ENCODE measurements at places on chromosomes 6 and 20.

DNA sequence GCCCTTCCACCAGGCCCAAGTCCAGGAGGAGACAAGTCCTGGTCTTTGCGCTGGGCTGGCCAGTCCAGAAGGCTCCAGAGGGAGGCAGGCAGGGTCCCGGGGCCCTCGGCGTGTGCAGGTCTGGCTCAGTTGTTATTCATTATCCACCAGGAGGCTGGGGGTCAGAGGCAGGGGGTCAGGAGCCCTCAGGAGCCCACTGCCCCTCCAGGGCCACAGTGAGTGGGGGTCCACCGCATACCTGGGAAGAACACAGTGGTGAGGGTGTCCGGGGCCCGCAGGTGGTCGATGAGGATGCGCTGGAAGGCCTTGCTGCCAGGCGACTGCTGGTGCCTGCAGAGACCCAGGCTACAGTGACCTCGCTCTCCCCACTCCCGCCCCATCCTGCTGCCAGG is 4.4 kb upstream of the C20orf144 start:
- no peak for DNase-seq

DNA sequence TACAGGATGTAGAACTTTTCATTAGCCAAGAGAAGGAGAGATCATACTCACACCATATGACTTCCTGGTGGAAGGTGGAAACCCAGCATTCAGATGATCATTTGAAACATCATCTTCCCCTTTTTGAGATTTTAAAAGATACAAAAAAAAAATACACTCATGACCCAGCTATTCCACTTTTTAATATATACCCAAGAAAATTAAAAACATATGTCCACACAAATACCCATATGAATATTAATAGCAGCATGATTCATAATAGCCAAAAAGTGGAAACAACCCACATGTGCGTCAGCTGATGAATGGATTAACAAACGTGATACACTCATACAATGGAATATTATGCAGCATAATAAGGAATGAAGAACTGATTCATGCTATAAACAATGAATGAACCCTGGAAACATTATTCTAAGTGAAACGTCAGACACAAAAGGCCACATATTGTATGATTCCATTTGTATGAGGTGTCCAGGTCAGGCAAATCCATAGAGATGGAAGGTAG is 130.0 kb upstream of the SGK1 start:
- DNase-seq, result no peak

- peak; percentile 47 for DNase-seq
These were observed 33.2 kb downstream of the PHACTR1 start for GRCh38 chr6:12749531-12750379.

DNA sequence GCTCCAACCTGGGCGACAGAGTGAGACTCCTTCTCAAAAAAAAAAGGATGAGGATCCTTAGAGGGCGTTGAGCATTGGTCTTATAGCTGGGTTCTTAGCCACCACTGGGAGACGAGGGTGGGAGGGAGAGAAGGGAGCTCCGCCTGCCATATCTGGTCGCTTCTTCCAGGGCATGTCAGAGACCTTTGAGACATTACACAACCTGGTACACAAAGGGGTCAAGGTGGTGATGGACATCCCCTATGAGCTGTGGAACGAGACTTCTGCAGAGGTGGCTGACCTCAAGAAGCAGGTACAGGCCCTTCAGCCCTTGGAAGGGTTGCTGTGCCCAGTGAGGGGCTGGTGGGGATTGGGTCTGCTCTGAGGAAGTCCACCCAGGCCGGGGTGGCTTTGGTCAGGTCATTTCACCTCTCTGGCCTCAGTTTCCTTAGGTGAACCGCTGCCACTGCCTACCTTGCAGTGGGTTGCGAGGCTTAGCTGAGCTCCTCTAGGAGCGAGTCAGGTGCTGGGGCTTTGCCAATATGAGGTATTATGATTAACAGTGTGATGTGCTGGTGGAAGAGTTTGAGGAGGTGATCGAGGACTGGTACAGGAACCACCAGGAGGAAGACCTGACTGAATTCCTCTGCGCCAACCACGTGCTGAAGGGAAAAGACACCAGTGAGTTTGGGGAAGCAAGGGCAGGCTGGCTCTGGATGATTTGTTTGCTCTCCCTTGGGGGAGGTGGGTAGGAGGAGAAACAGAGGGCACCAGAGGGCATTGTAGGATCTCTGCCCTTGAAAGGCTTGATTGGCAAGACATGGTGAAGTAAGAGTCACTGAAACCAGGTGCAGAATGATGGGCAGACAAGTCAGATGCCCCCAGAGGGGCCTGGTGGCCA is 8.5 kb downstream of the CNPY3 start:
- DNase-seq, result no peak

- DNase-seq, result peak; percentile 59
These were observed 1.2 kb downstream of the MAK start for GRCh38 chr6:10837009-10837621.

- no peak for DNase-seq
These were observed 55.2 kb downstream of the YTHDF1 start for GRCh38 chr20:63160641-63161175.

GRCh38 chr6:16723826-16724225 is 37.4 kb downstream of the ATXN1 start:
- DNase-seq, result no peak

GRCh38 chr20:56722042-56722441 is 92.9 kb downstream of the TFAP2C start:
- DNase-seq, result no peak

DNA sequence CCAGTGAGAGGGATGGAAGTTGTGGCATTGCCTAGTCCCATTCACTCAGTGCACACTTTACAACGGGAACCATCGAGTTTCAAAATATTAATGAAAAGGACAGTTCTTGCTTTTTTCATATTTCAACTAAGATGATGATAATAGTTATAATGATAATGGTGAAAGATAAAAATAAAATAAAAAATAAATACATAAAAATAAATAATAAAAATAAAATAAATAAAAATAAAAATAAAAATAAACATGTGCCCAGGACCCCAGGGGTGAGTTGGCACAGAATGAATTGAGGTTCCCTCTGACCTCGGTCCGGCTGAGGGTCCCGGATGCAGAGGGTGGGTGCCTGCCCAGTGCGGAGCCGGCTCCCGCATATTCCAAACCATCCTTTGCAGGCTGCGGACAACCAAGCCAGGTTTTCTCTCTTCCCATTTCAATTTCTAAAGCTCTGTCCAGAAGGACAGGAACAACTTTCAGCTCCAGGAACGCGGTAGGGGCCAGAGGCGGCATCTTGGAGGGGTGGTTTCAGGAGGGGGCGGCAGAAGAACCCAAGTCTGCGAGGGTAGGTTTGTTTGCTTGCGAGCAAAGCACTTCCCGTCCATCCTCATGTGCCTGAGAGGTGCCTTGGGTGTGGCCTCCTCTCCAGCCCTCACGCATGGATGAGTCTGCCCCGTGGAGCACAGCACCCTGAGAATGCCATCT is 236.8 kb downstream of the DLL1 start:
- DNase-seq, result no peak

GRCh38 chr20:62766071-62766450 is 30.2 kb upstream of the MRGBP start:
- DNase-seq, result no peak

- DNase-seq, result no peak
These were observed 159.1 kb upstream of the PREP start for GRCh38 chr6:105562027-105562426.

- no peak for DNase-seq
These were observed 39.1 kb upstream of the ATXN1 start for GRCh38 chr6:16800341-16800740.

- peak; percentile 12 for DNase-seq
These were observed 65.4 kb upstream of the RIN2 start for GRCh38 chr20:19692685-19693119.

DNA sequence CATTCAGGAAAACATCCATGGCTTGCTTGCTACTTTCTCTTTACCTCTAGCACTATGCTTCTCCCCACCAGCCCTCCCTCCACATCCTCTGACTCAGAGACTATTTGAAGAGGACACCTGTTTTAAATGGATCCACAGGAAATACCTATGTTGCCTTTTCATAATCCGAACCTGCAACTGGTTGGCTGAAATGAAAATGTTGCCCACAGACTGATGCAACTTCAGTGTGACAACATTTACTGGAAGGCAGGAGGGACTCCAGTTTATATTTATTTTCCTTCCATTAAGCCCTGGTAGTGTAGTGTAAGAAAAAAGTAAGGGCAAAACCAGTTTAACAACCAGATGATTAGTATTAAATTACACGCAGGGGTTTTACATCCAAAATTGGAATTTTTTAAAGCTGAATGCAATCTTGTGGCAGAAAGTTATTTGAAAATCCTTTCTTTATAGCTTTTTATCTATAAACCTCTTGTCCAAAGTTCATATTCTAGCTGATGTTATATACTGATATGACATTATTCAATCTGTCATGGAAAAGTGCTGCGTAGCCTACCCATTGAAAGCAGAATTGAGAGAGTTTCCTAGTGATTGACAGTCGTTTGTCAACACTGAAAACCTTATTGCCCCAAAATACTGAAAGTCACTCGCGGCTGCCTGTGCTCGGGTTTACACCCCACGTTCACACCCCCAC is 881 bp upstream of the AIG1 start:
- peak; percentile 19 for DNase-seq

DNA sequence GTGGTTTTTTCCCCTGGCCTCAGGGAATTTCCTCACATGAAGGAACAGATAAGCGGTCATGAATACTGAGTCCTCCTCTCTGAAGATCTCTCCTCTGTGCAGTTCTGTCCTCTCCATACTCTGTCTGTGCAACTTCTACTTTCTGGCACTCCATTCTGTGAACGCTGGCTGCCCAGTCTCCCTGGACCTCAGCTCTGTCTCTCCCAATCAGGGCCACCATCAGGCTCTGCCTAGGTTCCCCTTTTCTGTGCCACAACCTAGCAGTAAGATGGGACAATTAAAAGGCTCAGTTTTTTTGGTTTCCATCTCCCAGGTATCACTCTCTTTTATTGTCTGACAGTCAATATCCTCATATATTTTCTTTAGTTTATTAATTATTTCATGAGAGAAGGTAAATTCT is 4.8 kb upstream of the ADGB start:
- DNase-seq, result no peak

DNA sequence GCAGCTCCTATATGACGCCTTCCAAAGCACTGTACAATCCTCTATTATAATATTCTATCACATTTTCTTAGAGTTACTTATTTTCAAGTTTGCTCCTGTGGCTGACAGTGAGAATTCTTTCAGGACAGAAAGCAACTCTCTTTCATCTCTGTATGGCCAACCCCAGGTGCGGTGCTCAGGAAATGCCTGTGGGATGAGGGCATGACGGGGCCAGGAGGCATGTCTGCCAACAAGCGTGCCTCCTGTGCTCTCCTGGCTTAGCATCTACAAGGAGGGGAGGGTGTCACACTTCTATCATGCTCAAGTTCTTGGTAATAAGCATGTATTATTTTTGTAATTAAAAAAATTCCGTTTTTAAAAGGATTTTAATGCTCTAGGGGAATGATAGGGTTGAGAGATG is 11.4 kb downstream of the MRPL14 start:
- DNase-seq, result no peak

DNA sequence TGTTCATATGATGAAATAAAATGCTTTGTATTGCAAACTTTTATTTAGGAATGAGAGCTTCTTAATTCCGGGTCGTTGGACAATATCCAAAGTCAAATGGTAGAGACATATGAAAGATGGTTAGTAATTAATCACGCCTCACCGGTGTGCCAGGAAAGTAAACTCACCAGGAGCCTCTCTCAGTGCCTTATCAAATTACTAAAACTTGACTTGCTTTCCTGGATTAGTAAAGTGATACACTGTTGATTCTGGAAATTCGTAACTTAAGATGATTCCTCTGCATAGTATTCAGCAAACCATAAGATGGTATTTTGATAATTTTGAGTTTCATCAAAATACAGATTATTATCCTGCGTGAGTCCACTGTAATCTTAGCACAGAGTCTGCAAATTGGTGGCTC is 115.2 kb downstream of the PAX1 start:
- DNase-seq, result no peak

DNA sequence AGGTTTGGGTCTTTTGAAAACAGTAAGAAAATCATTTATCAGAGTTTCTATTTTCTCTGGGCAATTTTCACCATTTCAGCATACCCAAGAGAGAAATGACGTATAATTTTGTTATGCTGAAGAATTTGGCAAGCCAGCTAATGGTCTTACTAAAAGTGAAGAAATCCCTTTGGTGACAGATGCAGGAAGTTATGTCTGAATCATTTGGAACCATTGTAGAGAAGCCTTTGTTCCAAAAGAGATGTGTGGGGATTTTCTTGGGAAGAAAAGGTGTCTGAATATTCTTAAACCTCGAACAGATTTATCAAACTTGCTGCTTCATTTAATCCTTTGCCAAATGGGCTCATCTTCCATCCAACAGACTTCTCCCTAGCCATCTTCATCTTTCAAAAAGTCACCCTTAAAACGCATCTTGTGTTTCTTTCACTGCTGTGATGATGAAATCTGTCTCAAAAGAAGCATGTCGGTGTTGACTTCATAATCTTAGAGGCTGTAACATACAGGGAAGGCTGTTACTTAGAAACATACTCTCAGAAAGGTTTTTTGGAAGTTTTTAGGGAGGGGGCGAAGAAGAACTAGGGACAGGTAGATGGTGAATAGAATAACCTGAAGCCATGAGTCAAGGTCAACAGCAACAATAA is 39.5 kb downstream of the CITED2 start:
- DNase-seq, result no peak

DNA sequence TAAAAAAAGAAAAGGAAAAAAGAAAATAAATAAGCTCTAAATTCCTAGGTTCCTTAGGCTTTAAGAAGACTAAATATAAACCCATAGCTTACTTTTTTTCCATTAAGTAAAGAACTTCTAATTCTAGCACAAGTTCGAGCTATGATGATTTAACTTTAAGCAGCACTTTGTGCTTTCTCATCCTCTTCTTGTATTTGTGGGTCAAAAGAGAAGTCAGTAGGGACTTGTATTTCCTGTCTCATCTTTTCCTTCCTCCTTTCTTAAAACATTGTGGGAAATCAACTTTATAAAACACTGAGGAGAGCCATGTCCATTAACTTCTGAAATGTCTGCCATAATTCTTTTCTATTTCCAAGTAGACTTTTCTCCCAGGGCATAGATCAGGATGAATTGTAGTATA is 637.7 kb upstream of the CITED2 start:
- DNase-seq, result no peak

DNA sequence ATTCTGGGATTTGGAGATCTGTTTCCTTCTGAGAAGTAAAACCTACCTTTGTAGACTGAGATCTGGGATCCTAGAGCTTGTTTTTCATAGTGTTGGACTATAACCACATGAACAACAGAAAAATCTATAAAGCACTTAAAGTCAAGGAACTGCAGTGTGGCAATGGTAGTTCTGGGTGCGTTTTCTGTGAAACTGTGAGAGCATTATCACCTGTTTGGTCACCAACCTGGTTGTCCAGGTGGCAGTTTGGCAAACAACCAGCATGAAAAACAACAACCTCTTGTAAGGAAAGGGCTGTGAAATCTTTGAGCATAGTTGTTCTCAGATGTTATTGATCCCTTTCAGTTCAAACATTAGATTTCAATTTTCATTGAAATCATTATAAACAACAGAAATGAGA is 215.8 kb upstream of the CITED2 start:
- DNase-seq, result peak; percentile 2

- no peak for DNase-seq
These were observed 384.6 kb downstream of the CDKAL1 start for GRCh38 chr6:20918868-20919267.

GRCh38 chr6:82555801-82556200 is 192.2 kb downstream of the TPBG start:
- no peak for DNase-seq

- DNase-seq, result no peak
These were observed 49.7 kb downstream of the TRAF3IP2 start for GRCh38 chr6:111556004-111556403.

- no peak for DNase-seq
These were observed 41.9 kb upstream of the SUPT3H start for GRCh38 chr6:45419571-45420082.

All from NCI-H2029 treated with DMSO at 0.1 percent for 48 hours (cell line).